Fibroblast of skin of left quadriceps (primary cell): ENCODE measurements at places on chromosomes 4 and X.

DNA sequence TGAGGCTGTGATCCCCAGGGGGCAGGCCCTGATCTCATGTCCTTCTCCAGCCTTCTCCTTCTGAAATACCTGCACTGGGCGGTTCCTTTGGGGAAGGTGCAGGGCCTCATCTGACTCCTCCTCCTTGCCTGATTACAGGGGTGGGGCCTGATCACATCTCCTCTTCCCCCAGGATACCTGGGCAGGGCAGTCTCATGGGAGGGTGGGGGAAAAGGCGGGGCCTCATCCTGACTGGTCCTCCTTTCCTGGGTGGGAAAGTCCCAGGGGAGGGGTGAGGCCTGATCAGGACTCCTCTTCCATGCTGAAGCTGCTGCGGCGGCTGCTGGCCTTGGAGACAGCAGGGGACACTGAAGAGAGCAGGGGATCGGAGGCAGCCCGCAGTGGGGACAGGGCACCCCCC is 13.3 kb downstream of the TFE3 start:
- DNase-seq = no peak

DNA sequence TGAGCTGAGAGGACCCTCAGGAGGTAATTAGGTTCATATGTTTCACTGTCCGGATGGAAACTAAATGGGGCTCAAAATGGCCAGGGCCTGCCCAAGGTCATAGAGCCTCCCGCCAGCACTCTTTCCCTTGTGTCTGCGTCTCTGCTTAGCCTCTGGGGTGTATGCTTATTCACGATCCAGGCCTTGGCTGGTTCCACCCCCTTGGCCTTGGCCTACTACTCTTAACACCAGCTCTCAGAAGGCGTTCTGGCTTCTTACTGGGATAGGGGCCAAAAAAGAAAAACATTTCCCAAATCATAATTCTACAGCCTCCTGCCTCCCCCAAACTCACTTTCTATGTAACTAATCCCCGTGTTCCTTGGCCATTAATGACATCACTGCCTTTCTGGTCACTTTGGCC is 68.8 kb downstream of the RTL5 start:
- DNase-seq = no peak

DNA sequence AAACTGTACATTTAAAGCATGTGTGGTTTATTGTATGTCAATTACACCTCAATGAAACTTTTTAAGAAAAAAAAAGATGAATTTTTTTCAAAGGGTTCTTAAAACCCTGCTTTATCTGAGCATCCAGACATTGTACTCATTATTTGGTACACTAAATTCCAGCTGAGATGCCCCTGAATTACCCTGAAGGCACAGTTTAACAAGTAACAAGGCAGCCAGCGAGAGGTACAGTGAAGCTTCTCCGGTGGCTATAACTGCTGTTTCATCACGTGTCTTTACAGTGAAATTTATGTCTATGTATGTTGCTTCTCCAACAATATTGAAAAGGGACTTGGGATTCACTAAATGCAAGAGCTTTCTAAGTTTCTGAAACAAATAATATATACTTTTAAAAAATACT is 15.8 kb downstream of the SLC7A11 start:
- DNase-seq = no peak

- DNase-seq = peak; percentile 12
These were observed 34.7 kb downstream of the SLC25A5 start for GRCh38 chrX:119502727-119503483.

DNA sequence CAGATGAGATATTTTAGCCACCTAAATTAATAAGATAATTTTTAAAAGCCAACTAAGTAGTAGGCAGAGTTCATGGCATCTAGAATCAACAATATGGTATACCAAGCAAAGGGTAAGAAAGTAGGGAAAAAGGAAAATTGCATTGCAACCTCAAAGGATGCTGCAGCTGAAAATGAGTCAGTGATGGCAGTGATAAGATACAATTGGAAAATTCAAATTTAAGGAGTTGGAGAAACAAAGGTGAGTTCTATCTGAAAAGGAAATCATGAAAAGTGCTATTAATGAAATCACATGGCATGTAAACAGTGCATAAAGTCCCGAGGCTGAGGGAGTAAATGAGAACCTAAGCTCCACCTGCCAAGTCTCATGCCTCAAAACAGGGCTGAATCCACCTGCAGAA is 33.9 kb downstream of the SHROOM4 start:
- DNase-seq = no peak

GRCh38 chr4:116573540-116573939 is 511.8 kb downstream of the TRAM1L1 start:
- no peak for DNase-seq

DNA sequence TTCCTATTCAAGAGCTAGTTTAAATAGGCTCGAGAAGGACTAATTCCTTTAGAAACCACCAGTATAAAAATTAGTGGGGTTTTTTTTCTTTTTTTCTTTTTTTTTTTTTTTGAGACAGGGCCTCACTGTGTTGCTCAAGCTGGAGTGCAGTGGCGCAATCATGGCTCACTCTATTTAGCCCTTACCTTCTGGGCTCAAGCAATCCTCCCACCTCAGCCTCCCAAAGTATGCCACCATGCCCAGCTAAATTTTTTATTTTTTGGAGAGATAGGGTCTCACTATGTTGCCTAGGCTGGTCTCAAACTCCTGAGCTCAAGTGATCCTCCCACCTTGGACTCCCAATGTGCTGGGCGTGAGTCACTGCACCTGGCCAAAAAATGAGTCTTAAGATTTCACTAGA is 52.8 kb downstream of the APOO start:
- DNase-seq = no peak

- no peak for DNase-seq
These were observed 18.8 kb downstream of the GRPR start for GRCh38 chrX:16142246-16142558.

DNA sequence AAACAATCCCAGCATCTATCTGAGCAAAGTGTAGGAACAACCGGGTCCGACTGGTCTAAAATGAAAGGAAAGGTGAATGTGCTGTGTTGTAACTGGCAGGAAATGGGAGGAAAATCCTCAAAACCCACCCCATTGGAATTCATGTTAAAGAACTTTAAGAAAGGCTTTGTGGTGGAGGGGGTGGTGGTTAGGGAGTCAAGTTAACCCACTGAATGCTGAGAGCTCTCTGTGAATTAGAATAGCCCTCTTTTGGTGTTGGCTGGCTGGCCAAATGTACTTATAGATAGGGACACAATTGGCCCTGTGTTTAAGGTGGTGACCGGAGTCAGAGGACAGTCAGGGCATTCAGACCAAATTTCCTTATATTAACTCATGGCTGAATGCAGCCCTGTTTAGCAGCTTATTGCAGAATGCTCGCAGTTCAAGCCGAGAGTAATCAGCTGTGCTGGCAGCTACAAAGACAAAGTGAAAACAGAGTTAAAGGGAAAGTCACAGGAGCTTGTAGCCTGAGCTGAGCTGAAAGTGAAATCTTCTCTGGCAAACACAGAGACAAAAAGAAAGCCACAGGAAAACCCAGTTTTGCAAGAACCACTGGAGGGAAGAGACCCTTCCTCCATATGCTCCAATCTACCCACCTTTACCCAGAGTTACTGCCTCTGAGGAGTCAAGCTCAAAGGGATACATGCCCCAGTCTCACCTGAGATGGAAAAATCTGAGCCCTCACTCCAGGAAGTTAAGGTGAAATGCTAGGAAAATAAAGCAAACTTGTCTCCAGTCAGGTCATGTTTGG is 38.5 kb upstream of the UGT2B7 start:
- no peak for DNase-seq

- no peak for DNase-seq
These were observed 75.3 kb downstream of the TMEM144 start for GRCh38 chr4:158285429-158286216.

DNA sequence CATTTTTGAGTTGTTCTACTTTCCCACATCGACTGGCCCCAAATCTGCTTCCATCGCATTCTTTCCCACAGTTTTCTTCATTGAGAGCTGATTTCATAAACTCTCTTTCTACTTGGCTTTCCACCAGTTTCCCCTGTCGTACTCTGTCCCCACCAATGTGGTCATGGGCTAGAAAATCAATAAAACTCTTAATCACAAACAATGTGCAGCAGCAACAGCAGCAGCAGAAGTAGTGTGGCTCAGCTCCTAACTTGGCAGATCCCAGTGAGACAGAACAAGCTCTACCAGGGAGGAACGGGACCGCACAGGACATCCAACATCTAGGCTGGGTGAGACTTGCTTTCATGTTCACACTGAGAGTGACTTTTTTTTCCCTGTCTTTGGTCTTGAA is 3.1 kb upstream of the SETD7 start:
- no peak for DNase-seq

GRCh38 chrX:16839852-16840460 is 30.2 kb downstream of the RBBP7 start:
- DNase-seq = no peak

GRCh38 chrX:85859426-85859825 is 187.9 kb downstream of the CHM start:
- no peak for DNase-seq

DNA sequence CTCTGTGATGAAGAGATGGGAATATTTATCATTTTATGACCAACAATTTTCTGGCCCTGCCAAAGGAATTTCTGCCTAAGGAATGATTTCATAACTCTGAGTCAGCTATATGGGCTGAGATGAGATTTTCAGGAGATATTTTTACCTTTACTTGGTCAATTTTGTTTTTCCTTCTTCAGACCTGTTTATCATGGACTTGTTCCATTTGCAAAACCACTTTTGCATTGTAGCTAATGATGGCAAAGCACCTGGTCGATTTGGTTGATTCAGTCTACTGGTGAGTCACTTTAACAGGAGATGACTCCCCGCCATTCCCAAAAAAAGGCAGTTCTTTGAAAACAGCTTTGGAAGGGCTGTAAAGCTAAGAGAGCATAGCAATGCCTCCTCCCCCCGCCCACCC is 53.3 kb downstream of the TEX13A start:
- no peak for DNase-seq

GRCh38 chrX:19660604-19661255 is 145.4 kb upstream of the MAP3K15 start:
- peak; percentile 52 for DNase-seq
